ENCODE measurements at places on chromosomes 7 and 10.

GRCh38 chr7:7077945-7078344 is 104.4 kb upstream of the C1GALT1 start:
- DNase-seq, result no peak

GRCh38 chr7:88344956-88345832 is 38.5 kb upstream of the STEAP4 start:
- no peak for DNase-seq

DNA sequence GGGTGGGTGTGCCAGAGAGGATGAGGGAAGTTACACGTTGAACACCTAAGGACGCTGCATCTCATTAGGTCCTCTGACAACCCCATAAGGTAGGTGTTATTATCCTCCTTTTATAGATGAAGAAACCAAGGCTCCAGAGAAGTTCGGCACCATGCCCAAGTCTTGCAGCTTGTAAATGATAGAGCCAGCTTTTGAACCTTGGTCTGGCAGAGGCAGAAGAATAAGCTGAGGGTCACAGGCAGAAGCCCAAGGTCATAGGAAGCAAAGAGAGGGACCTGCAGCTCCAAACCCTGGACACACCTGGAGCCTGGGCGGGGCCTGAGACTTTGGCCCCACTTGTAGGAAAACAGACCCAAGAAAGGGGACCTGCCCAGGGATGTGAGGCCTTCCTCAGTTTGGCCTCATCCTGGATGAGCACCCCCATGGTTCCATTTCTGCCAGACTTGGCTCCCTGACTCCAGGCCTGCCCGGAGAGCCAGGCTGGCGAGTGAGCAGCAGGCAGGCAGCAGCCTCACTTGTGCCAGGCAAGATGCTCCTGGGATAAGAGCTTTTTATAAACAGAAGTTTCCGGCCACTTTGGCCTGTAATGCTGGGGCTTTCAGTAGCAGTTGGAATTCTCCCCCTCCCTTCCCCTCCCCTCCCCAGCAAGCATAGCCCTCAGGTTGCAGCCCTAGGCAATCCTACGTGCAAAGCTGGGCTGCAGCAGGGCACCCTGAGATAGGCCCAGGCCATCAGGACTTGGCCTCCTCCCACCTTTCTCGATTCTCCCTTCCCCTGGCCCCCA is 2.4 kb downstream of the KCNH2 start:
- no peak for DNase-seq

- no peak for DNase-seq
Measured at GRCh38 chr10:96910488-96911395, 78.6 kb downstream of the LCOR start.

DNA sequence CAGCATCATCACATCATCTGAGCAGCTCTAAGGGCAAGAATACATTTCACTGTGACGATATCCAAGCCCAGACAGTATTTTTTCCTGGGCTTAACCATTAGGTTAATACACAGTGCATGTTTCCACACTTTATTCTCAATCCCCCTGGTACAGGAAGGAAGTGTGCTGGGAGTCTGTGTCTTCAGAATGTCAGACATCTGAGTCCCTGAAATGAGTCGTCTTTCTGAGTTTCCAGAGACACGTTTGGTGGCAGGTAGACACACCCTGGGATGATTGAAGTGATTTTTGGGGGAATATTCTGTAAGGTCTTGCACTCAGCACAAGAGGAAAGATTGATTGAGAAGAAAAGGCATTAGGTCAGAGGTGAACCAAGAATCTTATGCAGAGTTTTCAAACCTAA is 13.1 kb upstream of the SHH start:
- DNase-seq, result no peak

- no peak for DNase-seq
Measured at GRCh38 chr10:1712314-1712713, 25.0 kb downstream of the ADARB2 start.

GRCh38 chr10:75210282-75211006 is at the start of gene VDAC2:
VDAC2 (plus strand) TSS chr10:75210796; CDS start chr10:75211159, 363 bp downstream.
- DNase-seq, result peak; percentile 79

- DNase-seq, result no peak
Measured at GRCh38 chr10:873020-873419, 58.5 kb downstream of the LARP4B start.

DNA sequence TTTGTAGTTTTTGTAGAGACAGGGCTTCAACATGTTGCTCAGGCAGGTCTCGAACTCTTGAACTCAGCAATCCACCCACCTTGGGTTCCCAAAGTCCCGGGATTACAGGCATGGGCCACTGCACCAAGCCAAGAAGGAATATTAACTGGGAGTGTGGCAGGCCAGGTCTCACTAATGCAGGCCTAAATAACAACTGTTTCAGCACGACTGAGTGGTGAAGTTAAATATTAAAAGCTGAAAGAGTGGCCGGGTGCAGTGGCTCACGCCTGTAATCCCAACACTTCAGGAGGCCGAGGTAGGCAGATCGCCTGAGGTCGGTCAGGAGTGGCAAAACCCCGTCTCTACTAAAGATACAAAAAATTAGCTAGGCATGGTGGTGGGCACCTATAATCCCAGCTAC is 21.1 kb downstream of the CHUK start:
- DNase-seq, result no peak

DNA sequence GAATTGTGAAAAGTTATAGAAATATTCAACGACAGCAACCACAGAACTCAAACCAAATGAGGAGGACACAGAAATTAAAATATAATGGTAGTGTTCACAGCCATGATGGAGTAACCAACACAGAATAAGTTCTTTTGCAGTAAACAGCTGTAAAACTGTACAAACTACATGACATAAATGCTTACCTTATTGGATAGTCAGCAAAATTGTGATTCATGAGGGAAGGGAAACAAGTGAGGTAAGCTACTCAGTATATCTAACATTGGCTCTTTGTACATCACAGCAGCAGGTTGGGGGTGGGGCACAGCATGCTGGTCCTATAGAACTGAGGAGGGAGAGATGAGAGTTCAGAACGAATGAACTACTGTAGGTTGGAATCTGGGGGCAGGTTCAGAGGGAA is 86.4 kb downstream of the CDC14C start:
- no peak for DNase-seq

DNA sequence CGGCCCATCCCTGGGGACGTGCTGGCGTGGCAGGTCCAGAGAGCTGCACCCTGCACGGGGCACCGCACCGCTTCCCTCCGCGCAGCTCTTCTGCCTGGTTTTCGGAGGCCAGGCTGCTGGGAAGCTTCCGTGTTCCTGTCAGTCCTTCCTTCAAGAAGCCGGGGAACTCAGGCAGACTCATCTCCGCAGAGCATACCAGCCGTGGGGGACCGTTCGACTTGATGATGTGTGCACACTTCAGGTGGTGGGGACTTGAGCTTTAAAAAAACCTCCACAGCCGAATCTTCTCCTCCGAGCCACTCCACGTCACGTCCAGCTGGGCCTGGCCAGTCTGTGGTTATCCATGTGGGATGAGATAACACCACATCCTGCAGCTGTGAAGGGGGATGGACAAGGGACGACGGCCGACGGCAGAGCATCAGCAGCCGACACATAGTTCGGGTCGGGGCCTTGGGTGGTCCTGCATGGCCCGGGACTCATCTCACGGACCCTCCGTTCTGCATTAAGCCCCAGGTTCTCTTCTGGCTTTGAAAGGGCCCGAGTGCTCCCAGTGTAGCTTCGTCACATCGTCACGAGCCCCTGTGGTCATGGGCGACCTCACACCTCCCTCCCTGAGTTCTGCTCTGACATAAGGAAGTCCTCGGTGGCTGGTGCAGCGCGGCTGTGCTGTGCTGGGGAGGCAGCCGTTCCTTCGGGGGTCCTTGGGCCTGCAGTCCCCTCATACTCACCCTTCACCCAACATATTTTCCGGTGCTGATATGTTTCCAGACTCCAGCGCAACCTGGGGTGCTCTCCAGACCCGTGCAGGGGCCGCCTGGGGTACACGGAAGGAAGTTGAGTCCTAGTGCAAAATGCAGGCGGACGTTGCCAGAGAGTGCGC is 4.5 kb upstream of the BHLHA15 start:
- no peak for DNase-seq

- no peak for DNase-seq
Measured at GRCh38 chr10:34288634-34289033, 526.5 kb downstream of the PARD3 start.

DNA sequence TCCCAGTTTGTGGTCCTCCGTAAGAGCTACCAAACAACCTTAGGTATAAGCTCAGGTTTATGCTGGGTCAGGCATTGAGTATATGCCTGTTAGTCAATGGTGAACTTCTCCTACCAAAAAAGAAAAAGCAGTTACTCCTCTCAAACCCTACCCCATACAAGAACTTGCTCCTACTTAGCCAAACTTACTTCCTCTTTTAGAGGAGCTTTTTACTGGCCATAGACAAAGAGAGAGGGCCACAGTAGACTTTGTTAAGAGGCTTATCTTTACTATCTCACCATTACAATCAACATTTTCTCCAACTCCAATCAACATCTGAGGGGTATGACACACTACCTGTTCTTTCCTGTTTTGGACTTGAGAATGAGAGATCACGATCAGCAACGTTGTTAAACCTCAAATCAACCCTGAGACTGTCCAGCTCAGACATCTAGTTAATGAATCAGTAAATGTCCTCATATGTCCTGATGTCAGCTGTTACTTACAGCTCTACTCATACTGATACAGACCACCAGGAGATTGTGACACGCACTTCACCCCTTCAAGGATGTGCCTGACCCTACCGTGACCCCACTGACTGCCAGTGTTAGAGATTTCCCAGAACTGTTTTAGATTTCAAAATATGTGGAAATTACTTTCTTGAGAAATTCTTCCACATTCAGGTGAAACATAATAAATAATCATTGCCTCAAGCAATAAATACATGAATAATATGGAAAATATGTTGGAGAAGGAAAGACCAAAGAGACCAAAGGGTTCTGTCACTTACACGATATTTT is 18.4 kb upstream of the CCDC71L start:
- no peak for DNase-seq

DNA sequence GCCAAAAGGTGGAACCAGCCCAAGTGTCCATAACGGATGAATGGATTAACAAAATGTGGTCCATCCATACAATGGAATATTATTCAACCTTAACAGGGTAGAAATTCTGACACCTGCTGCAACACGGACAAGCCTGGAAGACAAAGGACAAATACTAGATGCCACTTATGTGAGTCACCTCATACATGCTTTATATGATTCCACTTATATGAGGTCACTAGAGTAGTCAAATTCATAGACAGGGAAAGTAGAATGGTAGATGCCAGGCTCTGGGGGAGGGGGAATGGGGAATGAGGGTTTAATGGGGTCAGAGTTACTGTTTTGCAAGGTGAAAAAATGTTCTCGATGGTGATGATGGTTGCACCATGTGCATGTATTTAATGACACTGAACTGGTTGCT is 34.0 kb upstream of the CYTH3 start:
- DNase-seq, result no peak

GRCh38 chr7:72234086-72234485 is 178.1 kb downstream of the CALN1 start:
- no peak for DNase-seq

- no peak for DNase-seq
Measured at GRCh38 chr10:98929709-98930108, 305.9 kb downstream of the HPSE2 start.

GRCh38 chr7:6026820-6027311 is 4.3 kb upstream of the ANKRD61 start:
- no peak for DNase-seq

GRCh38 chr10:6296828-6297251 is 94.1 kb downstream of the PFKFB3 start:
- no peak for DNase-seq

DNA sequence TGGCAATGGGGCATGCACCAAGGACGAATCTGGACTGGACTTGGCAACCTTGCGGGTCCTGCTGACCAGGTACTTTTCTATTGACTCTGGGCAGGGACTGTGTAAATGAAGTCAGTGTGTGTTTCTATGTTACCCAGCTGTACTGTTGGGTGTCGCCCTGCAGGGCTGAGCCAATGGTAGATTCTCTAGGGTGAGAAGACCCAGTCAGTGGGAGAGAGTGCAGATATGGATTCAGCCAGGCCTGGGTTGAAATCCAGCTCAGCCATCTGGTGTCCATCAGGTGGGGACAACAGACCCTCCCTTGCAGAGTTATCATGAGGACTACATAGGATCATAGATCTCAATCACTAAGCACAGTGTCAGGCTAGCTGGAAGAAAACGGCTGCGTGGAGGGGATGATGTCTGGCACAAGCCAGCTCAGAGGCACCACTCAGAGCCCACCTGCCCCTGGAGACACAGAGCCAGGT is 4.9 kb upstream of the PPIF start:
- no peak for DNase-seq

GRCh38 chr7:114830952-114831351 is 90.9 kb upstream of the MDFIC start:
- no peak for DNase-seq

- no peak for DNase-seq
Measured at GRCh38 chr10:122303271-122304053, 32.4 kb downstream of the BTBD16 start.

DNA sequence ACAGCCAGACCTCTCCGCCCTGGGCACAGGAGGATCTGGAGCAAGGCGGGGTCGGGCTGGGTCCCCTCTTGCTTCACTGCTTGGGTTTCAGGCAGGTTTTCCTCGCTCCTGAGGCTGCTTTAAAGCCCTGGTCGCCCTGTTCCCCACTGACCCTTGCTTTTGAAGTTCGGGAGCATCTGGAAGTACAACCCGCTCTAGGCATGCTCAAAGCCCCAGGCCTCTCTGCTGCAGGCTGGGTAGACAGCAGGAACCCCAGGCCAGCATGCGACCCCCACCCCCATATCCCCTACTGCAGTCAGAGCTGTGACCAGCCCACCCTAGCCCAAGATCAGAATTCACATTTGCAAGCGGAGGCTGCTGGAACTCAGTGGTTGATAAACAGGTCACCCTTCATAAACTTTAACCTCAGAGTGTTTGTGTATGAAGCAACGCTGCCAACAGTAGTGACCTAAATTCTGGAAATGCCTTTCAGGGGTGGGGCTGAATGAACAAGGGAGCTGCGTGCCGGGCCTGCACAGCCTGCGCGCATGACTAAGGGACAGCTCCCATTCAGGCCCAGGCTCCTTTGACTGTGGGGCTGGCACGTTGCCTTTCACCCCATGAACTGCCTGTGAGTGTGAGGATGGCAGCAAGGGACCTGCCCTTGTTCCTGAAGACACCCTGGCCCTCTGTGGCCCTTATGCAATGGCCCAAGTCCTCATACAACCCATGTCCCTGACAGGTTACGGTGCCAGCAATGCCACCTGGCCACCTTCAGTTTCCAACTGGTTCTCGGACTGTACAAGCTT is 52.5 kb downstream of the PROSER2 start:
- DNase-seq, result peak; percentile 55

- DNase-seq, result no peak
Measured at GRCh38 chr7:7664291-7664690, 23.7 kb downstream of the UMAD1 start.

GRCh38 chr10:80522756-80523363 is 14.8 kb upstream of the SH2D4B start:
- DNase-seq, result no peak

- no peak for DNase-seq
Measured at GRCh38 chr10:113616244-113617074, 47.4 kb downstream of the NRAP start.

DNA sequence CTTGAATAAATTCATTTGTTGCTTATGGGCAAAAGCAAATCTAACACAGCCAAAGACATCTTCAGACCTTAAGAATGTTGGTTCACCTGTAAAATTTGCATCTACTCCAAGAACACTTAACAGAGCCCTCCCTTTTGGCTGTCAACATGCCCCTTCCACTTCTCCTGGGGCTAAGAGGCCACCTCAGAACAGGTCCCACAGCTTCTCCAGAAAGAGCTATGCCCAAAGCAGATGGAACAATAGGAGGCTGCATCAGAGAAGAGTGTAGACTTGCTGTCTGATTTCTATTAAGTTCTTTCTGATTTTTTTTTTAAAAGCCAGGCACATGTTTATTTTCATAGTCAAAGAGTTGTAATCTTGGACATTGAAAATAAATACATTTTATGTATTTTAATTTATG is 26.1 kb upstream of the TRIL start:
- DNase-seq, result no peak

- no peak for DNase-seq
Measured at GRCh38 chr7:78395298-78396036, 596.9 kb downstream of the PHTF2 start.
